ENCODE measurements at places on chromosomes 3 and 15.

DNA sequence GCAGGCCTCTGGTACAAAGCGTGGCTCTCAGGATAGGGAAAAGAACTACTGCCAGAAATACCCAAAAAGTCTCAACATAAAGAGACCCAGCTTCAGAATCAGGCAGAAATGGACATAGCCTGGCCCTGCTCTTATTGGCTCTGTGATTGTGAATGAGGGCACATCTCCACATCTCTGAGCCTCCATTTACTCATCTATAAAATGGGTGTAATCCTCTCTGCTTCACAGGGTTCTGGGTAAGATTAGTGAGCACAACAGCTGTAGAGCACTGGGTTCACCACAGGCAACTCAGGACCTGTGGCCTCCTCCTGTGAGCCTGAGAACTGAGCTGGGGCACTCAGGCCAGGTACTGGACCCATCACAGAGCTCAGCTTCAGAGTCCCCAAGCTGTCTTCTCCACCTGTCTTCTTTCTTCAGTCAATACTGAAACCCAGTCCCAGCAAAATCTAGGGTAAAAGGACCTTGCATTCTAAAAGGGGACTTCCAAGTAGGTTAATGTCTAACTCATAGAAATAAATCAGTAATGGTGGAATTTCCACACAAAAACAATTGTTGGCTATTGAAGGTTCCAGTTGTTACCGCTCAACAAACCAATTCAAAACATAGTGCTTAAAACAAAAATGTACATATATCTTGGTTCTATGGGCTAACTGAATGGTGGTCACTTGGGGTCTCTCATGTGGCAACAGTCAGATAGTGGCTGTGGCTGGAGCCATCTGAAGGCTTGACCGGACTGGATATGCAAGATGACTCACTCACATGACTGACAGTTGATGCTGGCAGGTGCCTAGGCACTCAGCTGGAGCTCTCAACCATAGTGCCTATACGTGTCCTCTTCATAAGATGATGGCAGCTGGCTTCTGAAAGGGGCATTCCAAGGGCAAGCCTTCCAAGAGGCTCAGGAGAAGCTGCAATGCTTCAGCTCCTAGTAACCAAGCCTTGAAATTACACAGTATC lies 47.3 kb downstream of the TRIM42 start:
- no peak for DNase-seq

DNA sequence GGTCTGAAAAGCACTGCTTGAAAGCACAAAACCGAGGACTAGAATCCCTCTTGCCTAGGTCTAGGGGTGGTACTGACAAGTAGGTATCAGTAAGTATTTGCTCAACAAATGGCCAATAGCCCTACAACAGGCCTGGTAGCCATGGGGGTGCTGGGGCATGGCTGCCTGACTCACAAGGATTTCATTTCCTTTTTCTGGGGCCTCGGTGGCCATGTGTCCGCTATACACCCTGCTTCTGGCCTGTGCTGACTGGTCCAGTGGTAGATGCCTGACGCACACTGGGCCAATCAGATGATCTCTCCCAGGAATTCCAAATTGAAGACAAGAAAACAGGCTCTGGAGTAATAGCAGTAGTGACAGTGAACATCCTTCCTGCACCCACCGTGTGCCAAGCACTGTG lies 29.4 kb downstream of the MELTF start:
- DNase-seq: no peak

- no peak for DNase-seq
Observed at GRCh38 chr3:66405701-66406091, 95.1 kb downstream of the LRIG1 start.

DNA sequence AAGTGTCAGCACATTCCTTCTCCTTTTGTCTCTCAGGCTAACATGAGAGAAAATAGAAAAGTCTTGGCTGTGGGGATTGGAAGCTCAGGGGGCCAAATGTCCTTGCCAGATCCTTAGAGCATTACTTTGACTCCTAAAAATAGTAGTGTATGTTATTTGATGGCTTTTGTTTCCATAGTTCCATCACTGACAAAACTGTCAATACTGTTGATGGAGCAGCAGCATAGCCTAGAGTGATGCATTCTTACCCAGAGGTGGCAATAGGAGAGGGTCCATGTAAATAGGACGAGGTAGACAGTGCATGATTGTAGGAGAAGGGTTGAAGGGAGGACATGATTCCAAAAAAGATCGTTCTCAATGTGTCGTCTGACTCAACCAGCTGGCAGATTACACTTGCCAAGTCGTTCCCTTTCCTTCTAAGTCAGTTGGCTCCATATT lies 282.7 kb upstream of the TPRG1 start:
- DNase-seq: no peak

- DNase-seq: no peak
Observed at GRCh38 chr15:76449455-76449854, 112.9 kb downstream of the ISL2 start.

DNA sequence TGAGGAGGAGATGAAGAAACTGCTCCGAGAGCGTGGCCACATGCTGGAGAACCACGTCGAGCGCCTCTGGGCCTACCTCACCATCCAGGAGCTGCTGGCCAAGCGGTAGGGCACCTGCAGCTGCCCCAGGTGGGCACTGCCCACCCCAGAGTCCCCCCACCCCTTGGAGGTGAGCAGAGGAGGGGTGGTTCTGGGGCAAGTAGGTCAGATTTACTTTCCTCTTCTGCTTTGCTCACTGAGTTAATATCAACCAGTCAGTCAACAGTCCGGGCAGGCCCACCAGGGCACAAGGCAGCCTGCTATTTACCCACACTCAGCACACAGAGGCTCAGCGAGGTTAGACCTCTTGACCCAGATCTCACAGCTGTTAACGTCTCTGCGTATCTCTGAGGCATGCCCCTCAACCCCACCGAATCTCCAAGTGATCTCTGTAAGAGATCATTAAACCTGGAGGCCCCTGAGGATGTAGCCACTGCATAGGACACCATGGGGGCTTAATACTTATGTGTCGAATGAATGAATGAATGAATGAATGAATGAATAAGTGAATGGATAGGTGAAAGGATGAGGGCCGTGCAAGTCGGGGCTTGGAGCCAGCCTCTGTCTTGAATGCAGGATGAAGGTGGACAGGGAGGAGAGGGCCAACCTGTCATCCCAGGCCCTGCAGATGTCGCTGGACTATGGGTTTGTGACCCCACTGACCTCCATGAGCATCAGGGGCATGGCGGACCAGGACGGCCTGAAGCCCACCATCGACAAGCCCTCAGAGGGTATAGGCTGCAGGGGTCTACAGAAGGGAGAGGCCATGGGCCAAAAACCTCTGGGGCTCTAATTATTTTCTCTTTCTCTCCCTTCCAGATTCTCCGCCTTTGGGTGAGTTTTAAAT lies 8.0 kb upstream of the ITIH3 start:
- no peak for DNase-seq

- no peak for DNase-seq
Observed at GRCh38 chr15:33124811-33125210, 69.7 kb downstream of the FMN1 start.

- no peak for DNase-seq
Observed at GRCh38 chr3:14410503-14411165, 8.2 kb downstream of the SLC6A6 start.

GRCh38 chr15:39411102-39411989 lies 169.5 kb upstream of the THBS1 start:
- DNase-seq: no peak

DNA sequence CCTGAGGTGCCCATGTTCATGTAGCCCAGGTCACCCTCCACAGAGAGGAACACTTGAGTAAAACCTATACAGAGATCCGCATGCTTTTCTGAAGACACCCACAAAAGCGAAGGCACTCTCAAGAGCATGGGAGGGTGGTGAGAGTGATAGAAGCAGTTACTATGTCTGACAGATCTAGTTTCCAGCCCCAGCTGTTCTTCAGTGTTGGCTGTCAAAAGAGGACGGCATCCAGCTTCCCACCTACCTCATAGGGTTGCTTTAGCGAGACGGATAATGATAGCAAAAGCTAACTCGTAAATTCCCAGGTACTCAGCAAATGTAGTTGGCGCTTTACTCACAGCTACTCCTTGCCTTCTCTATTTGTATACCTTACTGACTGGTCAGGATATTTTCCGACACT lies 3.0 kb upstream of the MEX3B start:
- no peak for DNase-seq

DNA sequence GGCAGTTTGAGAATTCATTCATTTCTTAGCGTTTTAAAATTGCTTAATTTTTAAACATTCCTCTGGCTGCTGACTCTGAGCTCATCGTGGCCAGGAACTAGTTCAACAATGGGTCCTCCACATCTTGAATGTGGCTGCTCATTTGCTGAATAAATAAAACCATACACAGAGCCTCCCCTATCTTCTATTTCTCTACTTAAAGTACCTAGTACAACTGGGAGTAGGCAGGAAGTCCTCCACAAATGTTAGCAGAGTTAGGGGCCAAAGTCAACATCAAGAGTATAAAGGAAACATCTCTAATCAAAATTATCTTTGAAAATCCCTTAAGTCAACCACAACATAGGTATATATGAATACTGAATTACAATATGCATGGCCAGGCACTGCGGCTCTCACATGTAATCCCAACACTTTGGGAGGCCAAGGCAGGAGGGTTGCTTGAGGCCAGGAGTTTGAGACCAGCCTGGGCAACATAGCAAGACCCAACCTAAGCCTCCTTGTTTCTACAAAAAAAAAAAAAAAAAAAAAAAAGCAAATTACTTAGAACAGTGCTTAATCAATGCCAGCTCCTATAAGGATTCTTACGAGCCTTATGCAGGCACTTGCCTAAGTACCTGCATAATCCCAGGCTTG lies 57.5 kb upstream of the LMOD3 start:
- DNase-seq: peak; percentile 8

DNA sequence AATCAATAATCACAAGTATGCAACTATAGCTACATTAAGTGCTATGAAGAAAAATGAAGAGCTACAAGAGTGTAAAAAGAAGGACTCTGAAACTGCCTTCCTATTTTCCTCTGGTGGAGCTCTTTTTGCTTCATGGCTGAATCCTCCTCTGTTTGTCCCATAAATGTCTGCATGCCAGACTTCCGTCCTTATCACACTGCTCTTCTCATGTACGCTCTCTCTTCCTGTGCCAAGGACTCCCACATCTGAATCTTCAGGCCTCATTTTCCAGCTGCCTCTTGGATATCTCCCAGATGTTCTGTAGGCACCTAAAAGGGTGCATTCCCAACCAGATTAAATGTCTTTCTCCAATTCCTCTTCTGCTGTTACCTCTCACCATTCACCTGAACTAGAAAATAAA lies 123.7 kb downstream of the MECOM start:
- DNase-seq: no peak

GRCh38 chr15:62622775-62623174 lies 419.8 kb upstream of the TPM1 start:
- DNase-seq: no peak

DNA sequence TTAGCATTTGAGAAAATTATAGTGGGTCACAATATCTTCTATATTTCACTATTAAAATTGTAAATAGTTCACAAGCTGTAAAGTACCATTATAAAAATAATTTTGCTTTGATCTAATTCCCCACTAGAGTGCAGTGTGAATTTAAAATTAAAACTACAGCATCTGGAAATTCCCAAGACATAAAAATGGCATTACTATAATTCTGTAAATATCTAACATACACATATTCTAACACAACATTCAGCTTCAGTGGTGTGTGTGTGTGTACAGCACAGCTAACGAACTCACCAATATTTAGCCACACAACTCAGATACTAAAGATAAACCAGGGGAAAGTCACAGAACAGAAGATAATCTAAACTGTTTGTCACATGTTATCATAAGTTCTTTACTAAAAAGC lies 424.9 kb upstream of the ZNF385D start:
- no peak for DNase-seq

- DNase-seq: no peak
Observed at GRCh38 chr3:15327941-15328340, 4.4 kb downstream of the SH3BP5 start.

GRCh38 chr3:127120851-127121647 lies 71.9 kb upstream of the PRR23E start:
- no peak for DNase-seq

DNA sequence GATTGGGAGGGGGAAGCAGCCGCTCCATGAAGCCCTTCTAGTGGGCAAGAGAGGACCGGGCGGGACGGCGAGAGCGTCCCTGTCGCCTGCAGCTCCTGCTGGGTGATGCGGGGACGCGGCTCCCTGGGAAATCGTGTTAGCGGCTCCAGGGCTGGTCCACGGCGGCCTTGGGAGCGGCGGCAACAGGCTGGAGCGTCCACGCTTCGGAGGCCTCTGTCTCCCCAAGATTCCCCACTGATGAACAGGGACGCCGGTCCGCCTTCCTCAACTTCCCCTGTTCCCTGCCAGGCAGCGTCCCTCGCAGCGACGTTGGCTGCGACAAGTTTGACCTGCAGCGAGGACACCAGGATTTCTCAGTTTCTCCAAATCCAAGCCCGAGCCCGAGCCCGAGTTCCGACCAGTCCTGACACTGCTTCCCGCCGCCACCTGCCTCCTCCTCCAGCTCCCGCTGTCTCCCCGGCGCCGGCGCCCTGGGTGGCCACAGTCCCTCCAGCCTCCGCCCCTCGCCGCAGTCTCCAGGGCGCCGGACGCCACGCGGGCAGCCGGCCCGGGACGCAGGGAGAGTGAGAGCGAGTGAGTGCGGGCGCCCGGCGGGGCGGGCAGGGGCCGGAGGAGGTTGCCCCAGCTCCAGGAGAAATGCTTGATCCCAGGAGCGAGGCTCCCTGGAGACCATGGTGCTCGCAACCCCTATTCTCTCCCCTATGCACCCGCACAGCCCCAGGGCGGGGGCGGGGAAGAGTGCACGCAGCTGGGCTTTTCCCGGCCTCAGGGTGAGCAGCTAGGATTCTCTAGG lies 78.1 kb upstream of the RNF7 start:
- peak; percentile 51 for DNase-seq

DNA sequence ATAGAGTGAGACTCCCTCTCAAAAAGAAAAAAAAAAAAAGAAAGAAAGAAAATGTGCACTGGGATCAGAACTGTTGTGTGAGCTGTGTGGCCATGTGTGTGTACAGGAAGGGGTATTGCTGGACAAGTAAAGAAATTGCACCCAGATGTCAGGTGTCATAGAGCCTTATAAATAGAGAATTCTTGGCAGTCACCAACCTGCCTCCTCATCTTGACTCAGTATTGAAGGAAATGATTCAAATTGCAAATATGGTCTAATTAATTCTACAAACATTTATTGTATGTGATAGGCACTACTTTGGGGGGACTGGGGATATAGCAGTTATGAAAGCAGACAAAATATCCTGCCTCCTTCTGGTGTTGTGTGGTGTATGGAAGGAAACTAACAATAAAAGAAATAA lies 243.8 kb upstream of the TTC14 start:
- no peak for DNase-seq

DNA sequence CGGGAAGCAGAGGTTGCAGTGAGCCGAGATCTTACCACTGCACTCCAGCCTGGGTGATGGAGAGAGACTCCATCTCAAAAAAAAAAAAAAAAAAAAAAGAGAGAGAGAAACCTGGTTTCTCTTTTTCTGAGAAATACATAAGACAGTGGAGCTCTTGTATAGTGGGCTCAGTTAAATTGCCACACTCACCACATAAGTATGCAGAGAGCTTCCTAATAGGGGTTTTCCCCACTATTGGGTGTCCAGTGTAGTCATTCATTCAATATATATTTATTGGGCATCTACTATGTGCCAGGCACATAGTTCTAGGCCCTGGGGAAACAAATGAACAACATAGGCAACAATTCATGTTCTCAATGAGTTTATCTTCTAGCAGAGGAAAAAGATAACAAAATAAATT lies 48.9 kb upstream of the FMN1 start:
- no peak for DNase-seq

All from HuH-7 (cell line).